Stimulated activated CD8-positive, alpha-beta memory T cell treated with anti-CD3 and anti-CD28 coated beads, Interleukin-15, amount 100 ng/mL, for 24 hours (primary cell): ENCODE measurements at places on chromosomes 4 and X.

GRCh38 chrX:119398587-119398973 lies 556 bp upstream of the SLC25A43 start:
- DNase-seq, result no peak

- DNase-seq, result no peak
These were observed 45.5 kb upstream of the RBM47 start for GRCh38 chr4:40675166-40675565.

DNA sequence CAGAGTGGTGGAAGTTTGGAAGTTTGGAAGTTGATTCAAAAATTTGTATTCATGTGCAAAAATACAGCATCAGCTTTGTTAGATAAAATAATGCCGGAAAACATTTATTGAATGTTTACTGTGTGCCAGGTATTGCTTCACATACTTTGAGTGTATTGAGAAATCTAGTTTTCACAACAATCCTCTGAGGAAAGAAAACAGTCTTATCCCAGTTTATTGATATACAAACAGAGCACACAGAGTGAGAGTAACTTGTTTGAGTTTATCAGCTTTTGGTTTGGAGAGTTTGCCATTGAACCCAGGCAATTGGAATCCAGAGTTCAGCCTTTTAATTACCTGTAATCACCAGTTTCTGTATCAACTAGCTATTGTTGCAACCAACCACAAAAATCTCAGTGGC lies 127.2 kb upstream of the RPS6KA3 start:
- DNase-seq, result no peak

DNA sequence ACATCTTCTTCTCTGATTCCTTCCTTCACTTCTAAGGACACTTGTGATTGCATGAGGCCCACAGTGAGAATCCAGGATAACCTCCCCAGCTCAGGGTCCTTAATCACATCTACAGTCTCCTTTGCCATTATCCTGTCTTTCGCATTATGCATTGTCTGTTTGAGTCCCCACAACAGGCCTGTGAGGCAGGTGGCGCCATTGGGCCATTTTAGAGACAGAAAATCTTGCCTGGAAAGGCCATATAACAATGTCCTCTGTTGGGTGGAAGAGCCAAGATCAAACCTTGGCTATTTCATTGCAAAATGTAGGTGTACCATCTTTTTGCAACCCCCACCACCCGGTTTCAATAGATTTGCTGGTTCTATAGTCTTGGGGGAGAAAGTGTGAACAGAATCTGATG lies 11.8 kb upstream of the DCUN1D4 start:
- DNase-seq, result no peak

DNA sequence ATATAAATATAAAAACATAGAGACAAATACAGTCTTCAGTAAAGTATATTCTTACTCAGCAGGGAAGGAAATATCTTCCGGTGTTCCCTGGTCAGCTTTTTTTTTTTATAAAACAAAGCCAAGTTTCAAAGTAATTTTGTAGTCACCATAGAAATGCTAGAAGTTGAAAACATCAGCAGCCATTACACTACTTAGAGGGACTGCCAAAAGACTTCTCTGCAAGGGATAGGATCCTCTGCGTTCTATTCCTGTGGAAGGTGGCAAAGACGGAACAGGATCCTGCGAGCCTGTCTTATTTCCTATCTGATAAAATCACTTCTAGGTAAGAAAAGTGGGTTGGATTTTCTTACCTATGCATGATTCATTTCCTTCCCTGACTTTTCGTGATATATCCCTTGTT lies 19.4 kb downstream of the CLDN22 start:
- no peak for DNase-seq

GRCh38 chrX:15566244-15566643 lies 34.5 kb downstream of the ACE2 start:
- DNase-seq, result no peak

DNA sequence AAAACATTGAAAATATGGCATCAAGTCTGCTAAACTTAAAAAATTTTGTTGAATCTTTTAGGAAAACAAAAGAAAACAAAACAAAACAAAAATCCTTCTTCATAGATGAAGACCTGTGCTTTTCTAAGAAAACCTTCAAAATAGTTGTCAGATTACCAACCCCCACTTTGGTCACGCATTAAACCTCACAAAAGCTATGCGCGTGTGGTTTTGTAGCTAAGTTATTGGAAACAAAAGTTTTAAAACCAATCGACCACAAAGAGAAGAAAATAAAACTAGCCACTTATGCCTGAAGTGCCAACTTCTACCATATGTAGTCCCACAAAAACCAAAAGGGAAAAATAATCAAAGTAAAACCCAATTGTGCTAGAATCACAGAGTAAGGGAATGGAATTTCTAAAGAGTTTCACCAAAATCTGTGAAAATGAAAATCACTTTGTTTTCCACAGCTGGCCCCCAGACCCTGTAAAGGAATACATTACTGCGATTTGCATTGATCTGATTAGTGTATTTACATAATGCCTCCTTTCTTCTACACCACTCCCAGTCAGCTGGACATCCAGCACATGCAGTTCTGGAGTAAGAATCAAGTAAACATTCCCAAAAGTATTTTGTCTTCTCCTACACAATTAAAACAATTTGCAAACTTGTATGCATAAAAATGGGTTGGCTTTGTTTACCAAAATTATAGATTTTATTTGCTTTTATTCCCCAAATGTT lies 330.1 kb upstream of the DKK2 start:
- DNase-seq, result no peak

- no peak for DNase-seq
These were observed 59.0 kb downstream of the GK start for GRCh38 chrX:30712214-30712613.

DNA sequence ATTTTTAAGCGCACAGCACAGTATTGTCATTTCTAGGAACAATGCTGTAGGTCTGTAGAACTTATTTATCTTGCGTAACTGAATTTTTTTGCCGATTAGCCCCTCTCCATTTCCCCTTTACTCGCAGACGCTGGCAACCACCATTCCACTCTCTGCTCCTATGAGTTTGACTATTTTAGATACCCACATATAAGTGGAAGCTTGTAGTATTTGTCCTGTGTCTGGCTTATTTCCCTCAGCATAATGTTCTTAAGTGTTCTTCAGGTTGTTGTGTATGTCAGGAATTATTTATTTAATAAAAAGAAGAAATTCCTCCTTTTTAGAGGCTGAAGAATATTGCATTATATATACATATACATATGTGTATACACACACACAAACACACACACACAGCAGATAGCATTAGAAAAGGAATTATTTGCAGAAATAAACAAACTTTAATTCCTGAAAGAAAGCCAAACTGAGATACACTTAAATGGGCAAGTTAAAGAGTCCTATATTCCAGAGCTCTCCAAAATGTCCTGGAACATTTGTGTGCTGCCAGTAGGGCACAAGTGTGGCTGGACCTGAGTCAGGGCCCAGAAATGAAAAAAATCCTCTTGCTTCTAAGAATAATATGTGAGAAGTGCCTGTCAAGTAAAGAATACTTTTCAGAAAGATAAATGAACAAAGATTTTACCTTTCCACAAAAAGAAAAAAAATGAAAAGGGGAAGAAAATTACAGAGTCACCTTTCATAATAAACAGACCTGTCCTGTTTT lies 4.5 kb upstream of the ZNF330 start:
- DNase-seq, result no peak

GRCh38 chr4:127917151-127917550 lies 36.5 kb downstream of the PLK4 start:
- DNase-seq, result no peak

DNA sequence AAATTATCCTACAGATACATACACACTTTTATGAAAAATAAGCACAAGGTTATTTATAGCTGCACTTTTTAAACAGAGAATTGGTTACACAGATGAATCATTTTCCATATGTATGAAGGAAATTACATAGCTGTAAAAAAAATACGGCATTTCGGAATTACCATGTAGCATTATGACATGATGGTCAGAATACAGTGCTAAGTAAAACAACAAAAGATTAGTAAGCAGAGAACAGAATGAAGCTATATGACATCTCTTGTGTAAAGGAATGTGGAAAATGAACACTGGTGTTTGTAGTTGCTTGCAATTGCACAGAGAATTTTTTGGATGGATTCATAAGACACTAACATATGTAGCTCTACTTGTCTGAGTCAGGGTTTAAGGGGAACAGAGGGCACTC lies 1222.0 kb upstream of the PRKX start:
- DNase-seq, result no peak

GRCh38 chrX:107714206-107714891 lies 61.2 kb downstream of the TSC22D3 start:
- no peak for DNase-seq

DNA sequence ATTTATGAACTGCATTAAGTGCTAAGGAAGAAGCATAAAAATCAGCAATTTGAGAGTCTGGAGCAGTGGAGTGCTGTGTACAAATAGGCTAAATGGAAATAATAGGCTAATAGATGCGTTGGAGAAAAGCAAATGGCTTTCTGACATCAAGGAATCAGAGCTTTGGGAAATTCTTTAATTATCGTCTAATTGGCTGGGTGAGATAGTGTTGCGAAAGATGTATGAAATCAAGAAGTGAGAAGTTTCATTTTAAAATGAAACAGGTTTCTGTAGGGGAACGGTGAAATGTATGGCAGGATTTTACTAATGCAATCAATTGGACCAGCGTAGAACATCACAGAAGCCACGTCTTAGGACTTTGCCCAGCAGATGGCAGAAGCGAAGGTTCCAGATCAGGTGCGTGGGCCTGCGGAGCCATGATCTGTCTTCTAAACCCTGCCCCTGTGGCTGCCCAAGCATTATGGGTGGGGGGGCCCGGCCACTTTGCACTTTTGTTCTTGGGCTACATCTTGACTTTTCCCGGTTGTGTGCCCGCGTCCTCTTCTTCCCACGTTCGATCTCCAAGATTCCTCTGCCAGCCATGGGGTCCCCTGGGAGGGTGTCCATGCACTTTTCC lies 118.5 kb upstream of the SHISA3 start:
- DNase-seq, result no peak
